T-helper 2 cell treated with Interferon-gamma antibody and Interleukin-4, amounts not matched to agents 100 ng/mL and 5 ng/mL, for 36 hours (primary cell): ENCODE measurements at places on chromosomes 7 and 10. TPM values are rescaled to one million over a fixed set of nuclear protein-coding genes. Genes with fewer than 3 reads are reported as not detected.

The OR6B1 gene
- not detected in 2 replicates for total RNA-seq

The ELFN1 gene
- total RNA-seq: 0.16 and 0.20 TPM in 2 replicates

The PPP1R3A gene
- total RNA-seq: not detected in 2 replicates

The FAM171A1 gene
- 3.9 and 4.1 TPM in 2 replicates for total RNA-seq

The ACTL6B gene
- total RNA-seq: not detected in 2 replicates

The SYNPO2L gene
- 0.09 TPM in 1 of 2 replicates, not detected in the other for total RNA-seq
